ENCODE measurements at places on chromosomes 3 and 15. TPM values are rescaled to one million over a fixed set of nuclear protein-coding genes. Genes with fewer than 3 reads are reported as not detected.

Gene GOLGA6L7
- polyA plus RNA-seq: not detected

- DNase-seq: no peak
These were observed 135.8 kb downstream of the GREM1 start for GRCh38 chr15:32853592-32853991.

Gene CTXN2
- polyA plus RNA-seq: not detected

Gene ZNF445
- polyA plus RNA-seq: 4.9 TPM

Gene TM4SF4
- not detected for polyA plus RNA-seq

GRCh38 chr3:108208831-108209230 is 13.4 kb downstream of the IFT57 start:
- DNase-seq: no peak

DNA sequence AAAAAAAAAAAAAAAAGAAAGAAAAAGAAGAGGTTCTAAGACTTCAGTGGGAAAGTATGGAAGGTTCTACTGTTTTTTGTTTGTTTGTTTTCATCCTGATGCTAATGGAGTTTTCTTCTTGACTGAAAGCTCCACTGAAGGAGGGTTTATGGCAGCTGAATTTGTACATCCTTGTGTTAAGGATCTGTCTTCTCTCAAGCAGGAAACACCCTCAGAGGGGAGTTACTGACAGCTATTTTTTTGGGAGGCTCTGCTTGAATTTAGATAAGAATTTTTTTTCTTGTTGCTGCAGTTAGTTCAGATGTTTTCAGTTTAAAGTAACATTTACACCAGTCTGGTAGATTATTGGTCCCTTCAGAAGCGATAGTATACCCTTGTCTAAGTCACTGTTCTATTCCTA is 325.3 kb downstream of the ROBO2 start:
- DNase-seq: no peak

DNA sequence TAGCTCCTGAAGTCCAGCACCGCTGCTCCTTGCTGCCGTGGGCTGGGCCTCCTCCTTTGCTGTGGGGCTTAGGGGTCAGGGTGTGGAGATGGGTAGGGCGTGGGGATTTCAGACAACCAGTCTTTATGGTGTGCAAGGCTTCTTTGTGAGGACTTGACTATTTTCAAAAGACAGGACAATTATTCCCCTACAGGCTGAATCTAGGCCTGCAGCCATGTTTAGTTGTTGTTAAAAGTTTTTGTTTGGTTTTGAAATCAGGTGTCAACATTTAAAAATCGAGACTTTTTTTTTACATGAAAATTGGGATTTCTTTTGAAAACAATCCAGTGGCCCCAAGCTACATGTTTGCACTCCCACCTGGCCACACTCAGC is 10.6 kb downstream of the RPL32 start:
- no peak for DNase-seq

GRCh38 chr3:23162934-23163333 is 40.2 kb upstream of the UBE2E2 start:
- no peak for DNase-seq

Gene NIT2
- polyA plus RNA-seq: 19.7 TPM

Gene PTX3
- 0.30 TPM for polyA plus RNA-seq

- DNase-seq: no peak
These were observed 57.7 kb upstream of the RASGRP1 start for GRCh38 chr15:38622304-38622703.

Gene IL5RA
- 0.11 TPM for polyA plus RNA-seq

DNA sequence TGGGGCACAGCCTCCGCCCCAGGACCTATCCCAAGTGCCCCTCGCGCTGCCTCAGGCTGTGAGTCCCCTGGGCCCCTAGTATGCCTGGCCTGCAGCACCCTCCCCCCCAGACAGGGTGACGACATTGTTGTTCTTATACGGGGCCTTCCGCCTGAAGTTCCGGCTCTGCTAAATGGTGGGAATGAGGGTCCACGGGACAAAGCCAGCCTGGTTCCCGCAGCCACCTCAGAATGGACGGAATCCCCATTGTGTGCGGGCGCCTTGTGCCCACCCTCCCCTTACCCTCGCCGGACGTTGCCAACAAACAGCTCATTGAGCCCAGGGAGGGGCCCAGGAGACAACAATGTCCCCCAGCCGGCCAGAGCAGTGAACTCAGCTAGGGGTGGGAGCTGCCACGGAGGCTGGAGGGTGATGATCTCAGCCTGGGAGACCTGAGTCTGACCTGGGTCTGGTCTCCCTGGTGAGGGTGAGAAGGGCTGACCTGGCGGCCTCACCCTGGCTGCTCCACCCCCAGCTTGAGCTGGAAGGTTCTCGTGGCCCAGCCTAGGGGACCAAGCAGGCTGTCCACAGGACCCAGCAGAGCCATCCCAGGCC is 10.2 kb upstream of the DLL4 start:
- DNase-seq: no peak

DNA sequence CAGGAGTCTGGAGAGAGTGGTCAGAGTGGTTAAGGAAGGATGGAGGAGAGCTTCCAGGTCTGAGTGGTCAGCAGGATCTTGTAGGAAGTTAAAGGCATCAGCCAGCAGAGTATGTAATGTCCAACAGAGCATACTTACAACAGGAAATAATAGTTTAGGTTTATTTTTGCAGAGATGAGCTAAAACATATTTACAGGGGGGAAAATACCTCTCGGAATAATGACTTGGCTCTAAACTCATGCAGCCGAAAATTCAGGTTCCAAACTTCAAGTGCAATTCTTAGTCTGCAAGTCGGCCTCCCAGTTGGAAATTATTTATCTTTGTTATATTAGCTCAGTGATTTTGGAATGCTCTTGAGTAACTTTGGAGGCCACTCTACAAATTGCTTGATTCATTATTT is 385.0 kb upstream of the C2CD4B start:
- DNase-seq: no peak

Measured in heart left ventricle (tissue), 16 donors.